ENCODE measurements at places on chromosomes 11 and 22. TPM values are rescaled to one million over a fixed set of nuclear protein-coding genes. Genes with fewer than 3 reads are reported as not detected.

DNA sequence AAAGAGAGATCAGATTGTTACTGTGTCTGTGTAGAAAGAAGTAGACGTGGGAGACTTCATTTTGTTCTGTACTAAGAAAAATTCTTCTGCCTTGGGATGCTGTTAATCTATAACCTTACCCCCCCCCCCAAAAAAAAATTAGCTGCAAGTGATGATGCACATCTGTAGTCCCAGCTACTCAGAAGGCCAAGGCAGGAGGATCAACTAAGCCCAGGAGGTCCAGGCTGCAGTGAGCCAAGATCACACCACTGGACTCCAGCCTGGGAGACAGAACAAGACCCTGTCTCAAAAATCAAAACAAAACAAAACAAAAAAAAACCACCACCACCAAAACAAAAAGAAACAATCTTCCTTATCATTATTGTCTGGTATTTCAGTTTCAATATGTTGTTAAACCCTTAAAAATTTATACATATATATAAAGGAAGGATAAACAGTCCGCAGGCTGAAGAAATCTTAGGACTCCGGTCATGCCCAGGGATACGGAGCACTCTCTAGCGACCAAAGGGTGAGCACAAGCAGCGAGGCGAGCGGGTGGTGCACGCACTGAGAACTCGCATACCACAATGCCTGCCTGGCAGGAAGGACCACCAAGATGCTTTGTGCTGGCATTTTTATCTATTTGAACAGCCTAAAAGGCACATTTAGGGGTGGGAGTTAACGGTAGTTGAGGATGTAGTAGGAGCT, 6.4 kb downstream of the POLDIP3 start:
- DNase-seq: no peak

DNA sequence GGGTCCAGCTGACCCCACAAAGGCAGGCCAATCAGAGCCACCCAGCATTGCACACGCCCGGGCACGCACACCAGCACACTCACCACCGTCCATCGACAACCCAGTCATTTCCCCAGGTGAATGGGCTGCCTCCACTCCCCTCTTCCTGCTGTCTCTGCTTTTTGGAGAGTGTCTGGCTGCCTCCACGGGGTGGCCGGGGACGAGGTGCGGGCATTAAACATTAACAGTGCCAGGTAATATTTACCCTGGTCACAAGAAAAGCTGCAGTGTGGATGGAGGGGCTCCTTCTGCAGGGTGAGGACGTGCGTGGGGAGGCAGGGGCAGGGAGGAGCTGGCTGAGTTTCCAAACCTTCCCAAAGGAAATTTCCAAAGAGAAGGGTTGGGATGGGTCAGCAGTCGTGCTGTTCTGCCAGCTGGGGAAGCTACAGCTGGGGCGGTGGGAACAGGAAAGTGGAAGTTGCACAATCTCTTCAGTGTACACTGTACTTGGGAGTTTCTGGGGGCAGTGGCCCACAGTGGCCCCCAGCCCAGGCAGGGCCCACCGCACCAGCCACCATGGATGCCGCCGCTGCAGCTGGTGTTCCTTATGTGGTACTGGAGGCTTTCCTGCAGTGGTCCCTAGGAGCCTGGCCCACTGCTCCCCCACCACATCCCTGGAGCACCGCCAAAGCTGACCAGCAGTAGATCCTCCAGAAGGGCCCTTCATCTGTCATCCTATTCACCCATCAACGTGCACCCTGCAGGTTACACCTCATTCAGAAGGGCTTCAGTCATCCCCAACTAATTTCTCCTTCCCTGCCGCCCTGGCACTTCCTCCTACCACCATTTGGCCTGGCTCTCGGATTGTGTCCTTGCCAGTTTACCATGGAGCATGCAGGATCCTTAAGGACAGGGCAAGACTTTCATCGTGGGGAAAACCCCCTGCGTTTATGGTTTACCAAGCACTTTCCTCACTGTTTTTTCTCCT, at the start of gene FXYD2:
FXYD2 (minus strand) TSS at position 174 of the 967 bp plus-strand sequence; CDS start at position 108, 66 bp downstream.
- no peak for DNase-seq

Gene WBP2NL
- total RNA-seq: 2.1 TPM

Gene SERGEF
- 28.6 TPM for total RNA-seq

Gene LRFN4
- total RNA-seq: 32.7 TPM

All from left colon (tissue), 2 donors.